ENCODE measurements at places on chromosomes 5 and 9.

DNA sequence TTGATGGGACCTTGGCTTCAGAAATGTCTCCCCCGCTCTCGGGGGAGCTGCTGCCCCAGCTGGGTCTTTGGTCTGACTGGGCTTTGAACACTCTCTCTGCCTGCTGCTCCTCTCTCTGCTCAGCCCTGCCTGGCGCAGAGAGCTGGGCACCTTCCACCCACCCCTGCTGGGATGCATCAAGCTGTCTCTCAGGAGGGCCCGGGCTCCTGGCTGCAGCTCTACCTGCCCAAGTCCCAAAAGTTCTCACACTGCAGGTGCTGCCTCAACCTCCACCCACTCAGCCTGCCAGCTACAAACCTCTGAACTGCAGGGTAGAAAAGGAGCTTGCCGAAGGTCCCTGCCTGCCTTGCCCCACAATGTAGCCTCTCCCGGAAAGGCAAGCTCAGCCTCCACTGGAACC, 36.7 kb downstream of the IRX2 start:
- DNase-seq, result no peak

DNA sequence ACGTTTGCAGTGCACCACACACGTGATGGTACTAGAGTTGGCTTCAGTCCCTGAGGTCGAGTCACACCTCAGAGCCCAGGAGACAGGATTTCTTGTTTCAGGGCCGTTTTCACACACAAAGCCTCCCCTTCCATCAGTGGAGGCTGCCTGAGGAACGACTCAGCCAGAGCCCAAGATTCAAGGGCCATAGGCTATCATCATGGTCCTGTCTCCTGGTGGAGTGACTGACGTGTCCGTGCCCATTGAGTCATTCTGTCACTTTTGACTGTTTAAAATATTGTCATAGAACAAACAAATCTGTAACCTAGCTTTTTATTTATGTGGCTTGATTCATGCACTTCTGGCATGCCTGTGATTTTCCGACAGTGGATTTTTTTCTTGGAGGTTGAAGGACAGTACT, 28.3 kb downstream of the CAMK2A start:
- no peak for DNase-seq

- no peak for DNase-seq
Measured at GRCh38 chr5:78589923-78590322, 58.6 kb downstream of the LHFPL2 start.

GRCh38 chr5:129384736-129385135, 75.4 kb upstream of the ADAMTS19 start:
- DNase-seq, result no peak

GRCh38 chr5:159341906-159342310, 11.6 kb upstream of the IL12B start:
- peak; percentile 25 for DNase-seq

DNA sequence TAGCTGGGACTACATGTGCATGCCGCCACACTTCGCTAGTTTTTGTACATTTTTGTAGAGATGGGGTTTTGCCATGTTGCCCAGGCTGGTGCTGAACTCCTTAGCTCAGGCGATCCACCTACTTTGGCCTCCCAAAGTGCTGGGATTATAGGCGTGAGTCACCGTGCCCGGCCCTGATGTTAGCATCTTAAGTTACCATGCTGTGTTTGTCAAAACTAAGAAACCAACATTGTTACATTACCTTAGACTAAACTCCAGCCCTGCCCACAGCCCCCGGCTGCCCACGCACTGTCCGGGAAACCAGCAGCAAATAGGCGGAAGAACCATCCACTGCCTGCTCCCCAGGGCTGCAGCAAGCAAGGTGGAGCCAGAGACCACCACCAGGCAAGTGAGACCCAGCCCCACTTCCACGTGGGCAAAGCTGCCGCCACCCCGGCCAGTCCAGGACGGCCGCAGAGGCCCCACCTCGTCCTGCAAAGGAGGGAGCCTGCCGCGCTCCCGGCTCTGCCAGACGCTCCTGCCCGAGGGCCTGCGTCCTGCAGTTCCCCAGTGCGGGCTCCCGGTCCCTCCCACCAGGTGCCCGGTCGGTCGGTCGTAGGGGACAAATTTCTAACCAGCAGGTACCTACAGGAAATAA, 35.7 kb upstream of the TXN start:
- no peak for DNase-seq

GRCh38 chr5:178476972-178477754, 113.0 kb downstream of the COL23A1 start:
- no peak for DNase-seq

GRCh38 chr9:130266236-130267098, 907 bp downstream of the HMCN2 start:
- no peak for DNase-seq

- no peak for DNase-seq
Measured at GRCh38 chr5:172493002-172493401, 38.7 kb upstream of the SH3PXD2B start.

DNA sequence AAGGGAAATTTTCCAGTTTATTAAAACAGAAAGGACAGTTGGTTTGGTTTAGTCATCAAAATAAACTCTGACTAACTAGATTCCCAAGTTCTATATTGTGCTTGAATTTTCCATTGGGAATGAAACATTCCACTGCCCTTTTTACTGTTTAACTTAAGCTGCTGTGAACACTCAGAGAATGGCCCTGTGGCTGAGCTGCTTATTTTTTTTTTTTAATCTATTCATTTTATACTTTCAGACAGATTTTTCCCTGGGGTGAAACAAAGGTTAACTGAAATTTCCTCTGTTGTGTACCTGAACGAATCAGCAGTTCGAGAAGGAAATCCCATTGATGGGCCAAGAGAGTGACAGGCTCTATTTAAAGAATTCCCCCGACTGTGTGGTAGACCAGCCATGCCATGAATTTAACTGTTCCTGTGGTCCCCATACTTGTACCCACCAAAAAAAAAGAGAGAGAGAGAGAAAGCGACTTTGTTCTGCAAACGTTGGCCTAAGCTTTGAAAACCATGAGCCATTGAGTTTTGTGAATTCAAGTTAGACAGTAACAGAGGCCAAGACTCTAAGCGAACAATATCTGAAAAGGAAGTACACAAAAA, 138.7 kb upstream of the GRHPR start:
- no peak for DNase-seq

GRCh38 chr5:134917070-134917815, 12.3 kb downstream of the PCBD2 start:
- DNase-seq, result no peak

GRCh38 chr9:120032639-120033038, 547.3 kb downstream of the CDK5RAP2 start:
- DNase-seq, result no peak

GRCh38 chr9:94657021-94657725, 17.9 kb upstream of the FBP1 start:
- DNase-seq, result no peak

DNA sequence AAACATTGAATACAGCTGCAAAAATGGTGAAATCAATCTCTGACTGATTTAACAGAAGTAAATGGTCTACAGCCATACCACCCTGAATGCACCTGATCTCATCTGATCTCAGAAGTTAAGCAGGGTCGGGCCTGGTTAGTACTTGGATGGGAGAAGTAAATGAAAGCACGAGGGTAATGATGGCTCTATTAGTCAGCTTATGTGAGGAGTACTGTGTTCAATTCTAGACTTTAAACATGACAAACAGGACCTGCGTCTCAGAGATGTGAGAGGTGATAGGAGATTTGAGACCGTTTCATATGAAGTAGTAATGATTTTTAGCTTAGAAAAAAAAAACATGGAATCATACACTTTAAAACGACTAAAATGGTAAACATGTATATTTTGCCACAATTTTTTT, 77.1 kb upstream of the SUSD1 start:
- no peak for DNase-seq

GRCh38 chr5:32500181-32500580, 55.6 kb upstream of the ZFR start:
- no peak for DNase-seq

GRCh38 chr5:87022415-87022814, 245.3 kb upstream of the RASA1 start:
- no peak for DNase-seq

DNA sequence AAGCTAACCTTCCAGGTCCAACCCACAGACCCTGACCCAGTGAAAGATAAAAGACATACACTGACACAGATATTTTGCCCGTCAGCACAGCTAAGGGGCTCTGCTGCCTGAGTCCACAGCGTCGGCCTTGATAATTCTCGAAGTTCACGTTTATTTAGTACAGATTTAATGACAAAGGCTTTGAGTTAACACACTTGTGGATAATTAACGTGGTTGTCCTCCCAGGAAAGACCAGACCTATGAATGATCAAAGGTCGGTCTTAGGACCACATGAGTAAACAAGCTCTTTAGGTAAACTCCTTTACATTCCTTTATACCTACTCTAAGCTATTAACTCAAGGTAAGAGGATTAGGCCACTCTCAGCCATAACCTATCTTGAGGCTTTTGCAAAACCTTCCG, 11.3 kb upstream of the TEX10 start:
- no peak for DNase-seq

DNA sequence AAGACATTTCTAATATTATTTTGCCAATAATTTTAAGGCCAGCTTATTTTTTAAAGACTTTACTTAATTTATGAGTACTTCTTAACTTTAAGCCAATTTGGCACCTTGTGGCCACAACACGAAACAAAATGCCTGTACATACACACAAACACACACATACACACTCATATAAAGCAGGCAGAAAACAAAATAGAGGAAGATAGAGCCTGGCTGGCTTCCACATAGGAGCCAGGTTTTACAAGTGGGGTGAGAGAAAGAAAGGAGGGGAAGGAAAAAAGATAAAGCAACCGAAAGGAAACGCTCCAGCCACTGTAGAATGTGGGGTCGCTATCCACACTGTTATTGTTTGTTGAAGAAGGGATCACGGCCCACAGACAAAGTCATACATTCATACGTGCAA, 10.4 kb downstream of the GMCL2 start:
- DNase-seq, result no peak

- no peak for DNase-seq
Measured at GRCh38 chr5:149714877-149715502, 15.1 kb upstream of the PPARGC1B start.

DNA sequence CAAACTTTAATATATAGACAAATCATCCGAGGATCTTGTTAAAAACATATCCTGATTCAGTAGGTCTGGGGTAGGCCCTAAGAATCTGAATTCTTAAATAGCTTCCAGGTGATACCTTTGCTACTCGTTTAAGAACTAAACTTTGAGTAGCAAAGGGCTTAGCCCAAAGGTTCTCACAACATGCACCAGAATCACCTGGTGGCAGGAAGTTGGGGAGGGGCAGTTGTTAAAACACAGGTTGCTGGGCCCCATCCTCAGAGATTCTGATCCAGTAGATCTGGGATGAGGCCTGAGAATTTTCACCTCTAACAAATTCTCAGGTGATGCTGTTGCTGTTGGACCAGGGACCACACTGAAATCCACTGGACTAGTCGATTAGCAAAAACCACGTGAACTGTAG, 20.0 kb upstream of the RGMB start:
- DNase-seq, result no peak

- DNase-seq, result no peak
Measured at GRCh38 chr5:164784230-164784629, 1278.8 kb downstream of the MAT2B start.

DNA sequence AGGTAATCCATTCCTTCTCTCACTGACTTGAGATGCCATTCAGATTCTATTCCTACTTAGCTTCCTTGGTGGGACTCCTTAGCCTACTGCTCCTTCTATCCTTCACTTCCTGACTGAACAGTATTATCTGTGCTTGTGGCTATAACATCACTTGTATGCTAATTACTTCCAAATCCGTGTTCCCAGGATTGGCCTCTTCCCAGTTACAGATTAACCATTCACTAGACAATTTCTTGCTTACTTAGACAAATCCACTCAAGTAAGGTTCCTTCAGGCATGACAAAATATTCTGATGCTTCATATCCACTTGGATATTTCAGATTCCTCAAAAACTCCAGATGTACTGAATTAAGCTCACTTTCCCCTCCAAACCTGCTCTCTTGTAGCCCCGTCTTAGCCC, 18.3 kb downstream of the LIFR start:
- no peak for DNase-seq

- no peak for DNase-seq
Measured at GRCh38 chr5:31706186-31706585, 67.3 kb downstream of the PDZD2 start.

- DNase-seq, result no peak
Measured at GRCh38 chr9:95213117-95213516, 104.4 kb downstream of the FANCC start.

- no peak for DNase-seq
Measured at GRCh38 chr5:171600741-171601265, 181.4 kb downstream of the FGF18 start.

GRCh38 chr9:21533597-21533996, 51.5 kb upstream of the IFNE start:
- no peak for DNase-seq

DNA sequence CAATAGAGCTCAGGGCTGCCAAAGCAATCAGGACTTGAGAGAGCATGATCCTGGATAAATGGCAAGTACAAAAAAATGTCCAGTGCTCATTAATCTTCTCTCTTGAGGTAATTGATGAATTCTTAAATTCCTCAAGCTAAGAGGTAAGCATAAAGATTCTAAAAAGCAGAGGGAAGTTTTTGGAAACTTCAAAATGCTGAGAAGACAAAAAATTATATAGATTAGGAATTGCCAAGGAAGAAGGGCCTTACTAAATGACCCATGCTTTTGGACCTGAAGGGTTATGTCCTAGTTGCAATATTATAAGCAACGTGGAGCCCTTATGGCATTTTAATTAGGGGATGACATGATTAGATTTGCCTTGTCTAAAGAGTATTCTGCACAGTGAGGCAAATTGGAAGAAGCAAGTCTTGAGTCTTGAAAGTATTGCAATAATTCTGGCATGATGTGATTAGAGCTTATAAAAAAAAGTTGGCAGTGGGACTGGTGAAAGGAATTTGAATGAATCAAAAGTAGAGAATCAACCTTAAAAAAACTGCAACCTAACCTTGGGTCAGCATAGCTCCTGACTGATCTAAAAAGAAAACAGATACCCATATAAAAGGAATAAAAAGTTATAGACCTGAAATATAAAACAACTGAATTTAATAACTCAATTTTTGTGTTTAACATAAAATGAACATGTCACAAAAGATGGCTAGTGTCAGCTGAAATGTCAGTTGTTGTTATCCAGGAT, 323.8 kb upstream of the ARRDC3 start:
- no peak for DNase-seq

DNA sequence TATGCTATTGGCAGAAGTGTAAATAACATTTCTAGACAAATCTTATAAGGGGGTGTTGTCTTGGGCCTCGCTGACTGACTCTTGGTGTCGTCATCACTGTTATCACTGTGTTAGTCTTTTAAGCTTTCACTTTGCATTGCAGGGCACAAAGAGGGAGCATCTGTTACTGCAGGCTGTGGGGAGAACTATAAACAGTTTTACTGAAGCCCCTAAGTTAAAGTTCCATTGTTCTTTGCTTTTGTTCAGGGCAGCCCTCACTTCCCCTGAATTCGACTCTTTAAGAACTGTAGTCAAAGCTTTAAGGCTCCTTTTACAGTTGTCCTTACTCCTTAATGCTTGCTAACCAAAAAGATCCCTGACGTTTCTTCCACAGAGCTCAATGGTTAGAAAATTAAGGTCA, 605.0 kb downstream of the RAB3C start:
- DNase-seq, result no peak

DNA sequence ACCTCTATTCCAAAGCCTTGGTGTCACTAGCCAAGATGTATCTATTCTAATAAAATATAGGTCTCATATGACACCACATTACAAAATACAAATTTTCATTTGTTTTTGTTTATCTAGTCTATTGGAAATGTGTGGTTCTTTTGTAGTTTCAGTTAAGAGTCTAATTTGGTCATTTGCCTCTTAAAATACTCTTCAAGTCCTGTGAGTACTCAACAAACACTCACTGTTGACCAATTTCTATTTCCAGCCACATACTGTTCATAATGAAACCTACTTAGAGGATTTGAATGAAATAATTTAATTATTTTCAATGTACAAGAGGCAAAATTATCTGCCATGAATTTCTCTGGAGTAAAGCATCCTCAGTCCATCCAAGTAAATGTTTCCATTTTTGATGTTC, 40.6 kb downstream of the SLC1A3 start:
- DNase-seq, result no peak
